ENCODE measurements at places on chromosomes 7 and 10.

DNA sequence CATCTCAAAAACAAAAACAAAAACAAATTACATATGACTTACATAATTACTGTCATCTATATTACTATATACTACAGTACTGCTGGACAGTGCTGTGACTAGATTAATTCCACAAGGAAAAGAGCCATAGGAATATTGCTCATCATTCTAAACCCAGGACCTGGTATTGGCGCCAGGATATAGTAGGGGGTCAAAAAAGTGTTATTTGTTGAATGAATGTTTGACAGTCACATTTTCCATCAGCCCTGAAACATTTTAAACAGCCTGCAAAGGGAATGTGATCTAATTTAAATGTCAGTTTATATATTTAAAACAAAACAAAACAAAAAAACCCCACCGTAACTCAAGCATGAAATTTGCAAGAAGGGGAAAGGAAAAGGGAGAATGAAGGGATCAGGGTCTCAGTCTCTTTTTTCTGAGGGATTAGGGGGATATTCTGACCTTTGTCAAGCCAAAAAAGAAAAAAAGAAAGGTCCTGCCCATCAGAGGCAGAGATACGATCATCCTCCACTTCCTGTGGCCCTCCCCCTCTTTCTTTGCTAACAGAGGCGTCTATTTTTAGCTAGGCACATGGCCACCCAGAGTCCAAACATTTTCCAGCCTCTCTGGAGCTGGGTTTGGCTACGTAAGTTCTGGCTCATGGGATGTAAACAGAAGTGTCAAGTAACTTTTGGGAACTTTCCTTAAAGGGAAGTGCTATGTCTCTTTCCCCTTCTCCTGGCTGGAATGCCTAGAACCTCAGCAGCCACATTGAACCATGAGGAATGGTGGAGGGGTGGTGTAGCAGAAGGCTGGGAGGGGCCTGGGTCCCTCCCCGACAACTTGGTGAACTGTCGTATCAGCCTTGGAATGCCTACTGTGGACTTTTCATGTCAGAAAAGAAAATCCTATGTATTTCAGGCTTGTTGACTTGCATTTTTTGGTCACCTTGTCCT is 44.6 kb upstream of the DLG5 start:
- DNase-seq, result no peak

DNA sequence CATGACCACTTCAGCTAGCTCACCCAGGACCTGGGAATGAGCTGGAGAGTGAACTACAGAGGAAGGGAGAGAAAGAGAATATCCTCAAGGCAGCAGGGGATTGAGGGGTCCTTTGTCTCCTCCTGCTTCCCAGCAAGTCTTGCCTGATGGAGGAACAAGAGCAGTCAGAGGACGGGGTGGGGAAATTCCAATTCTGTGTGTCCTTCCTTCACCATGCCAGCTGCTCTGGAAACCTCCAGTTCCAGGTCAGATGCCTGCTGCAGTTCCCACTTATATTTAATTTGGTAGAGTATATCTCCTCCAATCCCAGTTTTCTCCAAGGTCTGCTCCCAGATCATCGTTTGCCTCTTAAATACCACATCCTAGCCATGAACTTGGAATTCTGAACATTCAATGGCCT is 21.4 kb upstream of the LEP start:
- DNase-seq, result no peak

GRCh38 chr7:13770305-13770704 is 219.2 kb downstream of the ETV1 start:
- DNase-seq, result no peak

DNA sequence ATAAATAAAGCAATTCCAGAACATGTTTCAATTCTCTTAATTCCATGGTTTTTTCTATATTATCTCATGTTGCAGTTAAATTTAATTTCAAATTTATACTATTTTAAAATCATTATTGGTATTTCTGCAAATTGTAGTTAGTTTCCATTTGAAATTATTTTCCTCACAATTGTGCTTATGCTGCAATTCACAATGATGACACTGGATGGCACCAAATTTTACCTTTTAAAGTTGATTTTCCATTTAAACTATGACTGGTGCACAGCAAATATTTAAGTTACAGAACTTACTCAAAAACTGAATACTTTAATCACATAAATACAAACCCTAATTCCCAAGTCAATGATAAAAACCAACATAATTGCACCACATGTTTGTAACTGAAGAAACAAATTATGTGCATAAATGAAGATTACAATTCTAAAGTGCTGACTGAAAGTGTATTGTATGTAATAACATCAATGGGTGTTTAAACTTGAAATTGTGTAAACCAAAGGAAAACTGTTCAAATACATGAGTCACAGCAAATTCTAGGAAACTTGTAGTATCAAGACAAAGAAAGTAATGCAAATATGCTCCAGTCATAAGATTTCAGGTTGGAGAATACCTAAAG is 75.3 kb upstream of the AASS start:
- DNase-seq, result no peak

DNA sequence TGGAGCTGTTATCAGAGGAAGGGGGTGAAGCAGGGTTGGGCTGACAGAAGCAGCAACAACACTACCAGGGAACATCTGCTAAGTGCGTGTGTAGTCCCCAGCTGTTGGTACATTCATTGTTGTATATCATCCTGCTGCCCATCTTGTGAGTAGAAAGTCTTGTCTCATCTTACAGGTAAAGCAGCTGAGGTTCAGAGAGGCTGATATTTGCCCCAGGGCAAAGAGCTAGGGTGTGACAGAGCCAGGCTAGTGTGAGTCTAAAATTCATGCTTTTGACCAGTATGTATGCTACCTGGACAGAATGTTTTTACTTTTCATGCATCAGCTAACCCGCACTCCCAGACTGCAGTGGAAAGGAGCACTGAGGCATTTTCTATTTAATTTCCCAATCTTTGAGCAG is 221.6 kb downstream of the STK31 start:
- no peak for DNase-seq

GRCh38 chr10:118239236-118239630 is 102.9 kb downstream of the FAM204A start:
- DNase-seq, result no peak

DNA sequence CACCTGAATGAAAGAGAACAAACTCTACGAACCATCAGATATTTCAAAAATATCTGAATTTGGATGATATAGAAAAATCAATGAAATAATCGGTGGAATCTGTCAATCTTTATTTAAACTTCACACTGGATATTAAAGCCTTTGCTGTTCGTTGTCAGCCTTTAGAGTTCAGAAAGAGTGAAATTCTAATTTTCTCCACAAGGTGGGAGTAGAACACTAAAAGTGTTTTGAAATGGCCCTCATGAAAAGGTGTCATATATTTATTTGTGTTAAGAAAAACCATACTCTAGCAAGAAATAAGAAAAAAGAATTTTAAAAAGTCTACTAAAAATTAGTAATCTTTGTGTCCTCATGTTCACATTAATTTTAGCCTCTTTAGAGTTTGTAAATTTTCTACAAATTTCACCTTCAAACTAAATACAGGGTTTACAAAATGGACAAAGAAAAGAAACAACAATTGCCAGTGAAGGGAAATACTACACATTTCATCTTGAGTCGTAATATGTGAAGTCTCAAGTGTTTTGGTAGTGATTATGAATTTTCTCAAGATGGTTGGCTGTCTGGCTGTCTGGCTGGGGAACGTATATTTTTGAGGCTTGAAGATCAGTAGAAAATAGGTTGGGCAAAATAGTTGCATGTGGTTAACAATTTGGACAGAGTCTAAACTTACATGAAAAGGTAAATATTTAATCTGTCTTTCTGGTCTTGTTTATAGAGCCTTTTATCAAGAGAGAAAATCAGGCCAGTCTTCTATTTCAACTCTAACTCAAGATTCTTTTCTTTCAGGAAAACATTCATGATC is 43.7 kb downstream of the DNAJB9 start:
- no peak for DNase-seq

- no peak for DNase-seq
These were observed 197.0 kb upstream of the AGK start for GRCh38 chr7:141354251-141354650.

DNA sequence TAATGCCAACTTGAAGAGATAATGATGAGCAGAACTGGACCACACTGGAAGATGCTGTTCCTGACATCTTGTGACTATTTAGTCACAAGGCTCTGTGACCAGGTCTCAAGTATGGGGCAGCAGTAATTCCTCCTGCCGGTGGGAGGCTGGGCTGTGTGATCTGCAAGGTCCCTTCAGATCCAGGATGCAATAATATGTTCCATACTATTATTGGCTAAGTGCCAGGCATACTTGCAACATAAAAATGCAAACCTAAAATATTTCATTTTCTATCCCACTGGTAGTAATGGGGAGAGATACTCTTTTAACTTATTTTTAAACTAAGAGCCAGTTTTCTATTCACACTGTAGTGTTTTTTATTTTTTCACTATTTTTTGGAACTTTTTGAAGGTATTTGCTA is 171.5 kb downstream of the CYP26A1 start:
- DNase-seq, result no peak

- DNase-seq, result no peak
These were observed 14.1 kb upstream of the DLD start for GRCh38 chr7:107876916-107877315.

DNA sequence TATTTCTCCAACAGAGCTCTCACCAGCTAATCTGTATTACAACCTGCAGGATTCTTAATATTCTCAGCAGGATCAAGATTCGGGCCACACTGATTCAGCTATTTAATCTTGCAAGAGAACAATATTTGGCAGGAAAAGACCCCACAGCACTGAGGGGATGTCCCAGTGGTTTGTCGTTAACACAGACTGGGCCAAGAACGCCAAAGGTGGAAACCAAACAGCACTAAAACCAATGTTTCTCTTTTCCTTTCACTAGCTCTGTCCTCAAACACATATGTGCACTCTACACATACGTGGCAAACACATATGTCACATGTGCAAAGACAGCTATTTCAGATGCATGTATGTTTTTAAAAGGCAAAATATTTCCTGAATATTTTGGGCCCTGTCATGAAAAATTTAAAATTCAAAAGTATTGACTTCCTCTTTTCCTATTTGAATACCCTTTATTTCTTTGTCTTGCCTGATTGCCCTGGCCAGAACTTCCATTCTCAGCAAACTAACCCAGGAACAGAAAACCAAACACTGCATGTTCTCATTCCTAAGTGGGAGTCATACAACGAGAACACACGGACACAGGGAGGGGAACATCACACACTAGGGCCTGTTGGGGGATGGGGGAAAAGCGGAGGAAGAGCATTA is 51.7 kb upstream of the NEBL start:
- DNase-seq, result no peak

GRCh38 chr10:99303899-99304861 is 25.0 kb upstream of the CNNM1 start:
- no peak for DNase-seq

- no peak for DNase-seq
These were observed 1104.8 kb upstream of the C7orf33 start for GRCh38 chr7:147485660-147486210.

DNA sequence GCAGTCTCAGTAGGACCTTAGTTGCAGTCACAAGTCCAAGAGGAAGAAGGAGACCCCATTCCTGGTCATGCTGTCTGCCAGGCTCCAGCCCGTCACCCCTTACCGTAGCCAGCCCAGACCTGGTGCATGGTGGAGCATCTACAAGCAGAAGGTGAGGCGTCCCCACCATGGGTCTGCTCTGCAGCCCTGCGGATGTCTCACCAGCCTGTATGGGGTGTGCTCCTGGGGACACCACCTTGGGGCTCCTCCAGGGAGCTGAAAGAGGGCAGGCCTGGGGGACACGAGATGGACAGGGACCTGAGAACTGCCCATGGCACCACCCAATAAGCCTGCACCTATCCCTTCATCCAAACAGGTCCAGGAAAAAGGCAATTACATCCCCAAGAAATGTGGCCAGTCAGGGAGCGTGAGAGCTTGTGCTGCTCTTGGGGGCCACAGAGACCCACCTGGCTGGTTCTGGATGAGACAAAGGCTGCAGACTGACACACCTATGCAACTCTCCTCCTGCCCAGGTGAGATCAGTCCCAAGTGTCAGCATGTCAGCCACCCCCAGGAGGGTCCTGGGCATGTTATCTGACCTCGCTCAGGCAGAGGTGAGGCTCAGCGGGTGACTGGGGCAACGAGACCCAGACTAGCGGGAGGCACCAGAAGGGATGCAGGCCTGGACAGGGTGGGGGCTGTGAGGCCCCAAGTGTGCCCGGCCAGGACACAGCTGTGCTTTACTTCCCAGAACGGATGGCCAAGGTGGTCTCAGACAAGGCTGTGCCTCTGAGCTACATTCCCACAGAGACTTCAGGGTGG is 84.5 kb upstream of the RET start:
- no peak for DNase-seq

GRCh38 chr10:83677795-83678194 is 461.5 kb upstream of the GHITM start:
- no peak for DNase-seq

- no peak for DNase-seq
These were observed 108.4 kb downstream of the LYZL1 start for GRCh38 chr10:29397221-29397620.

DNA sequence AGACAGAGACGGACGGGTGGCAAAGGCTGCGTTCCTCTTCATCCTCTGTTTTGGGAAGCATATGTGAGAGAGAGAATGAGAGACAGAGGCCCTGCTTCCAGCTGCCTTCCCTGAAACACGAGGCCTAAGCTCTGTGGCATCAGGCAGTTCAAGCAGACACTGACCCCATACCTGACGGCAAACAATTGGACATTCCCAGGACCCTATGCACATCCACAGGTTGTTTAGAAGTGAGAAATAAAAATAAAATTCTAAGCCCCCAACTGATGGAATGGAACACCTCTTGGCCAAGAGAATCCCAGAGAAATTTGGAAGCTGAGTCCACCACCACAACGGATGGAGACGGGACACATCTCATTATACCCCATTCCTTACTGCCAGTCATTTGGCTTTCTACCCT is 105.3 kb downstream of the CPXM2 start:
- DNase-seq, result no peak

DNA sequence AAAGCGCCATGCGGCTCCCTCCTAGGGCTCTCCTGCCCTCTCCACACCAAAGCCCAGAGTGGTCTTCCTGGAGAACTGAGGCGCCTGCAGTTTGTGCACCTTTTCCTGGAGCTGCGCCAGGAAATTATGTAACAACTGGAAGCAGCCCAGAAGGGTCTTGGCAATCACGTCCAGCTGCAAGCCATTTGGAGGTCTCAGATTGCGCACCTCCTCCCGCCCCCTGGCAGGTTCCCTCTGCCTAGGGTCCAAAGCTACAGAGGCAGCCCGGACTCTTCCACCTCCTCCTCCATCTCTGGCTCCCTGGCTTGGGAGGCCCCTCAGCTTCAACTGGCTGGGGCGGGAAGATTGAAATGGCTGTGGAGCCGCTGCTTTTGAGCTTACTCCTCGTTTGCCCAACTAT is 34.0 kb upstream of the SFTPD start:
- DNase-seq, result no peak

DNA sequence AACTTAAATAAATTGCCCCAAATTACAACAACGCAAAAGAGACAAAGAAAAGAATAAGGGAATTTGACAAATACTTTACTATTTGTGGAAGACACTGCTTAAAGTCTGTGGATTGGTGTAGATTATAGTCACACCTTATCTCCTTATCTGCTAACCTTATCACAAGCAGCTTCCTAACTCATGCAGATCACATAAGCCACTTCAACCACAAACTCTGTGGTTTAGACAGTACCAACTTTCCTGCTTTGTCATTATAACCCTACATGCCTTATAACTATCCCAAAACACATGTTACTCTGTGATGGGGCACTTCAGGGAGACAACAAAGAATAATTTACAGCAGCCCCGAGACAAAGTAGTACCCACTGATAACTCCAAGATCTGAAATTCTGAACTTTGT is 41.5 kb upstream of the PPP3CB start:
- DNase-seq, result no peak

Data from stimulated activated CD4-positive, alpha-beta T cell treated with anti-CD3 and anti-CD28 coated beads, Interleukin-12 subunit alpha, Interleukin-12 subunit beta, amount 100 ng/mL, for 4 hours (primary cell).